HFF-Myc (cell line): ENCODE measurements at places on chromosomes 12 and 14.
A peak's percentile ranks its signal among the peaks of the same experiment; 100 is the strongest.

- DNase-seq: peak; percentile 52
These were observed 40.7 kb downstream of the LRRIQ1 start for GRCh38 chr12:85076688-85077430.

- peak; percentile 54 for DNase-seq
These were observed at the start of gene SDSL for GRCh38 chr12:113422030-113422885. Gene SDSL, plus strand, starts transcription at chr12:113422380. Its CDS starts 5,603 bp downstream, at chr12:113427983.

- no peak for DNase-seq
These were observed 1.2 kb upstream of the GIT2 start for GRCh38 chr12:109997393-109997792.

- no peak for DNase-seq
These were observed 3.5 kb upstream of the CEP128 start for GRCh38 chr14:80944861-80945617.

- no peak for DNase-seq
These were observed 170.7 kb upstream of the E2F7 start for GRCh38 chr12:77236066-77236465.

GRCh38 chr12:77957062-77957461 is 126.4 kb downstream of the NAV3 start:
- DNase-seq: no peak

DNA sequence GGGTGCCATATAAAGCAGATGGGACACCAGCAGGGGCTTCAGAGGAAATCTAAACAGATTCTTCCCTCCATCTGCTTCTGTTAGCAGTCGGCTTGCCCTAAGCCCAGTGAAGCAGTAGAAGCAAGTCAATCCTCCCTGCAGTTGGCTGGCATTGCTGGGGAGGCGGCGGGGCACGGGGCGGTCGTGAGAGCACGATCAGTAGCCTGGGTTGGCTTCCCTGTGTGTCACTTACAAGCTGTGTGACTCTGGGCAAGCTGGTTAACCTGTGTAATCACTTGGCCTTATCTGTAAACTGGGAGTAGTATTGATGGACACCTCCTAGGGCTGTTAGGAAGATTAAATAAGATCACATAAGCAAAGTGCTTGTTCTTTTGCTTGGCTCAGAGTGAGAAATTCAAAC is 19.4 kb downstream of the MYRFL start:
- DNase-seq: no peak

- DNase-seq: no peak
These were observed 316.4 kb downstream of the ZFP36L1 start for GRCh38 chr14:68476212-68477109.

DNA sequence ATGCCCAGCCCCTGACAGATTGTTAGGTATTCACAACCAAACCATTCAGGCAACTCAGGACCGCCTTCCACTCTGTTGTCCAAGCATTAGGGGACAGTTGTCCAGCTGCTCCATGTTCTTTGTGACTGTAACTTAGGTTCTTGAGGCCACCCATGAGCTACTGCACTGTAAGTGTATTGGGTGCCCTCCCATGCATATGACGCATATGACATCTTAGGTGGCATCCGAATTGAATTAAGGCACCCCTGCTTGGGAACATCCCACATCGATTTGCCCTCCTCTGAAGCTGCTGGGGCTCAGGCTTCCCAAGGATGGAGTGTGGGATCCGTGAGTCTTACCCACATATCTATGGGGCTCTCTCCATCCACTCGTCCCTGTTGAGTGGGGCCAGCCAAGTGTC is 17.7 kb downstream of the RFLNA start:
- DNase-seq: no peak

DNA sequence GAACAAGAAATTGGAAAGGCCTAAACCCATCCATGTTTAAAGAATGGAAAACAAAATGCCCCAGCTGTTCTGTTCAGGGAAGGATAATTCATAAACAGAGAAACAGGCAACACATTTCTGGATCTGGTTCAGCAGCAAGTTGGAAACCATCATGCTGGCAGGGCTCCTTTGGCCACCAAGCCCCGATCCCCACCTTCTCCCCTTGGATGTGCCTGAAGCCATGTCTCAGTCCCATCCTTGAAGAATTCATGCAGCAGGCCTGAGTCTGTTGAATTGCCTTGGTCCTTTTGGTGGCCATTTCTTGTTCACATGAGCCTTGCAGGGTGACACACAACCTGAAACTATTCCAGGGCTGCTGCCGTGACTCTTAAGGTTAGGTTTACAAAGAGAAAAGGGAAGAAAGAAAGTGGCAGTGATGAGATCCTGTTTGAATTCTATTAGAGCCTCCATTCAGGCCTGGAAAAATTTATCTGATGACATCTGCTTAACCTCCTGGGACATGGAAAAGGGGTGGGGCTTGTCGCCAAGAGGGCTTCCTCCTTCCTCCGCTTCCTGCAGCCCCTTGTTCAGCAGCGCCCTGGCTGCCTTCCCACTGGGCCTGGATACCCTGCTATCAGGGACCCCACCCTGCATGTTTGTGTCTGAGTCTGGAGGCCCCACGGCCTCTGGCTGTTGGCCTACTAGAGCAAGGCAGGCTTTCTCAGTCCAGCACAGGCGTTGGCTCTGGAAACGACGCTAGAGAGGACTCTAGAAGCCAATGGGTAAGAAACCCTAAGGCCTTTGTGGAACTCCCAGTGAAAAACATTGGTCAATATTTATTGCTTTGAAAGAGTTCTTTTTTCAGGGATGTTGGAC is 341.9 kb downstream of the C12orf75 start:
- no peak for DNase-seq

GRCh38 chr14:75162631-75163030 is 13.8 kb downstream of the TMED10 start:
- no peak for DNase-seq

GRCh38 chr12:92540782-92541423 is 161.9 kb upstream of the PLEKHG7 start:
- no peak for DNase-seq

DNA sequence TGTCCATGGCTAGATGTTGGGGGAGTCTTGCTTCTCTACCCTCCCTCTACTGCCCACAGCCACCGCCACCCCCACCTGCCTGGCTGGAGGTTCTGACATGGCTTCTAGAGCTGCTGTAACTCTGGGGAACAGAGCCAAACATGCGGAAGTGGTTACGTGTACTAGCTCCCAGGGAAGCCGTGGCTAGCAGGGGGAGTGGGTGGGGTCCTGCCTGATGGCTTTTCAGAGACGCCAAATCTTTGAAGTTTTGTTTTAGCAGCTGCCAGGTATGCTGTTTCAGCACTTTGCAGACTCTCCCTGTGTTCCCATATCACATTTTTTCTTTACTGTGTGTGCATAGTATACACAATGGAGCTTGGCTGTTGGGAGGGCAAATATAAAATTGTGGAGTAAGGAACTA is 150.3 kb downstream of the TGFB3 start:
- peak; percentile 83 for DNase-seq

GRCh38 chr12:32922546-32923297 is 26.1 kb upstream of the PKP2 start:
- DNase-seq: no peak
